ENCODE measurements at places on chromosomes 3 and 15.

- DNase-seq: no peak
Observed at GRCh38 chr3:35200056-35200455, 439.3 kb upstream of the ARPP21 start.

GRCh38 chr3:50380405-50381085, 21.2 kb upstream of the TMEM115 start:
- no peak for DNase-seq

DNA sequence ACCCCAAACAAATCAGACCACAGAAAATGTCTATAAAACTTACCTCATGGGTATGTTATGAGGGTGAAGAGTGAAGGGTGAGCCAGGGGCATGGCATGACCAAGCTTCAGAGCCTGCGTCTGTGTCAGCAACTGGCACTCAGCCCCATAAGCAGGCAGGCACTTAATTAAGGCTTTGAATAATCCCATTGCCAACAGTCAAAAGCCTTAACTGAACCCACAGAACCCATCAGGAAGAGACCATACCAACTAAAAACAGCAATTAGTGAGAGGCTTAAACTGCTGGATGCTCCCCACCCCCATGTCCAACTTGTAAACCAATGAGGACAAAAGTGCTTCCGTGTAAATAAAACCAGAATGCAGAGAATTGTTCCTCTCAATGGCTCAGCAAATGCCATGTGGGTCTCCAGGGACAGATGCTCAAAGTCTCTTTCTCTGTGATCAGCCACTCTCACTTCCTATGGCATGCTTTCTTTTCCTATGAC, 126.0 kb downstream of the MYLK start:
- no peak for DNase-seq

GRCh38 chr3:65953301-65953812, 85.4 kb downstream of the MAGI1 start:
- DNase-seq: no peak

DNA sequence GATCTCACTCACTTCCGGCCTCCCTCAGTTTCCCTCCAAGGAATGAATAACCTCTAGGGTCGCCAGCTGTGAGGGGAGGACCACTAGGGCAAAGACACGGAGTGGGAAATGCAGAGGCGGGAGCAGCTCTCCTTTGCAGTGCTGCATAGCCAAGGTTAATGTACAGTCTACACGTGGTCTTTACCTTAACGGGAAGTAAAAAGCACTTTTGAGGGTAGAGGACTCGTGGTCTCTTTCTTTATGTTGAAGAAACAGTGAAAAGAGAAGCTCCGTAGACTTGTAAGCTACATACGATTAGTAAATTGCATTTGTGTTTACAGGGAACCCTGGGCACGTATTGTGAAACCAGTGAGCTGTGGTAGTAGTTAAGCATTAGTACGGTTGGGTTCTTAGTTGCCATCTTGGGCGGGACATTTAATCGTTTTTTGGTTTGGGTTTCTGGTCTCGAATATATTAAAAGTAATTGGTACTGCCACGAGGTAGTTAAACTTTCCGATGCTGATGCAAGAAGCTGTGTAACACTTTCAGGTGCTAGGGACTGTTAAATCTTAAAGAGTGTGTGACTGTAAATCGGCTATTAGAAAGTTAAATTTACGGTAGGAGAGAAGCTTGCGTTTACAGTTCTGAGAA, 828 bp downstream of the U2SURP start:
- peak; percentile 6 for DNase-seq

DNA sequence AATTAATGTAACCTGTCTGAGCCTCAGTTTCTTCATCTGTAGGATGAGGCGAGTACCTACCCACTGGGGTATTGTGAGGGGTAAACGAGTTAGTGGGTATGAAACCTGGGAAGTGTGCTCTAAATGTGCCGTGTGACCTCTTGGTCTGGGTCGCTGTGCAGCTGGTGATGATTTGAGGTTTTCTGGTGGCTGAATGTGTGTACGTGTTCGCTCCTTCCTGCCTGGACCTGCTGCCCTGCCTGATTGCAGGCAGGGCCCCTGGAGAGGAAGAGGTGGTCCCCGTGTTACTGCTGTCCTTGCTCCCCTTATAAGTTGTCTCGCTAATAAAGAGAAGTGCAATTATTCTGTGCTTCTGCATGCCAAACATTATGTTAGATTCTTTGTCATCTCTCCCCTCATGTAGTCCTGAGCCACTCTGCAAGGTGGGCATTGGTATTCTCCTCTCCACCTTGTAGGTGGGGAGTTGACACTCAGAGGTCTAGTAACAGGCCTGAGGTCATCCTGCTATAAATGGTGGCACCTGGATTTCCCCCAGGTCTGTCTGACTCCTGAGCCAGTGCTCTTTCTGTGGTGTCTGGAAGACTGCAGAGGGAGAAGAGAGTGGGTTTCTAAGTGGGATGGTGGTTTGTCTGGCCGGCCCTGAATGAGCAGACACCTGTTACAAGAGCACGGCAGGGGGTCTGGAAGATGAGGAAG, 15.7 kb downstream of the PDIA5 start:
- no peak for DNase-seq

GRCh38 chr3:151145713-151146070, 57.3 kb downstream of the GPR171 start:
- DNase-seq: no peak

- DNase-seq: peak; percentile 47
Observed at GRCh38 chr3:52243791-52244628, 1.5 kb upstream of the PPM1M start.

- DNase-seq: no peak
Observed at GRCh38 chr3:73734211-73735089, 109.7 kb upstream of the PDZRN3 start.

- DNase-seq: no peak
Observed at GRCh38 chr3:148420242-148420641, 277.5 kb upstream of the AGTR1 start.

- DNase-seq: no peak
Observed at GRCh38 chr15:68576235-68576892, 2.4 kb upstream of the CORO2B start.

GRCh38 chr15:92011611-92012367, 158.3 kb downstream of the SLCO3A1 start:
- peak; percentile 43 for DNase-seq

GRCh38 chr3:175898194-175898593, 1039.1 kb downstream of the NAALADL2 start:
- DNase-seq: no peak

DNA sequence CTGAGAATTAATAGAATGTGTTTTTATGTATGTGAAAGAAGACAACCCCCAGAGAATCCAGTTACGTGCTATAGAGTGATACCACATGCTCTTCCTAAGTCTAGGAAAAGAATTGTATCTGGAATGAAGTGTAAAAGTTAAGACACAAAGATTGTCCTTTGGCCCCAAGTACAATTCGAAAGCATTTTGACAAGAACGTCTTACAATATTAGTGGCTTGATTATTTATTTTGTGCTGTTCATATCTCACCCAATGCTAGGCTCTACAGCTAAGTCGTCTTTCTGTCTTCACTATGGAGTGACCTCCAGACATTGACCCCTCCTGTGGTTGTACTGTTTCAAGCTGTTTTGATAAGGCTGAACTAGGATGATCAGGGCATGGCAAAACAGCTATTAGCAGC, 345.7 kb upstream of the C2CD4B start:
- DNase-seq: no peak

DNA sequence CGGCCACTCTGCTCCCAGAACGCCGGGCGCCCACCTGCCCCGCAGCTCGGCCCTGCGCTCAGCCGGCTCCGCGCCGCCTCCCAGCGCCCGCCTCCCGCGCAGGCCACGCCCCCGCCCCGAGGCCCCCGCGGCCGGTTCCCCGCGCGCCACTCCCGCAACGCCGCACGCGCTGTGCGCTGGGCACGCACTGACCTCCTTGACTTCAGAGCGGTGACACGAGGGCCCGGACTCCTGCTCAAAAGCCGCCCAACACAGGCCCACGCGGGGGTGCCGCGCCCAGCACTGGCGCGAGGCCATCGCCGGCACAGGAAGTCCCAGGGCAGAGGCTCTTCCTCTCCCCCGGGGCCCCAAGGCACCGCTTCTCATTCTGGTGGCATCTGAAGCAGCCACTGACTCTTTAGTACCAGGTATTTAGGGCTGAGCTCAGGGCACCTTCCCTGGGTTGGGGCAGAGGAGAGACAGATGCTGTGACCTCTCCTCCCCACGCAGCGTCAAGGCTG, 12.4 kb downstream of the TNK2 start:
- peak; percentile 45 for DNase-seq

GRCh38 chr3:55701997-55702396, 214.9 kb upstream of the WNT5A start:
- no peak for DNase-seq

GRCh38 chr15:80693682-80694610, 1.2 kb upstream of the ABHD17C start:
- DNase-seq: no peak

DNA sequence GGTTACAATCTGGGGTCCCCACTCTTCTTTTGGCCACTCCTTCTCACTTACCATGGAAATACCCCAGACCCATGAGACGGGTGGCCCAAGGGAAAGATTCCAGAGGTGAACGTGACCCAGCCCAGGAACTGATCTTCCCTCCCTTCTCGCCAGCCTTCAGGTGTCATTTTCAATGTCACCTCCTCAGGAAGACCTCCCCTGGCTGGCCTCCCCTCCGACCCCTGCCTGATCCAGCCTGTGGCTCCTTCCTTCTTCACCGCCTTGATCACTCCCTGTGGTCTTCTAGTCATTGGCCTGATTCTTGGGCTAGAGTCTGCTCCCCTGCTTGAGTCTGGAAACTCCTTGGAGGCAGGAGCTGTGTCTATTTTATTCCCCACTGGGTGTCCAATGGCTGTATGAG, 146.1 kb downstream of the SMAD6 start:
- DNase-seq: no peak

DNA sequence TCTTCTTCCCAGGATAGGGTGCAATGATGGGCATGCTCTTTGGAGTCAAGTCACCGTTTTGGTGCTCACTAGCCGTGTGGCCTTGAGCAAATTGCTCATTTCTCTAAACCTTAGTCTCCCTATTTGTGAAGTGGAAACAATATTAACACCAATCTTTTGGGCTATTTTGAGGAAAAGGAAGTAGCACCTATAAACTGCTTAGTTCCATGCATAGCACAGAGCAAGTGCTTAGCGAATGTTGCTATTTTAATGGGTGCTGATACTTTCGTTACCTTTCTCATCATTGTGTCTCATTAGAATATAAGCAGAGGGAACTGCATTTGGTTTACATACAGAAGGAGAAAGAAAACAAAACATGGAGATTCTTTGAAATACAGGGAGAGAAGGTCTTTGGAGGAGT, 66.1 kb downstream of the BOC start:
- DNase-seq: no peak

DNA sequence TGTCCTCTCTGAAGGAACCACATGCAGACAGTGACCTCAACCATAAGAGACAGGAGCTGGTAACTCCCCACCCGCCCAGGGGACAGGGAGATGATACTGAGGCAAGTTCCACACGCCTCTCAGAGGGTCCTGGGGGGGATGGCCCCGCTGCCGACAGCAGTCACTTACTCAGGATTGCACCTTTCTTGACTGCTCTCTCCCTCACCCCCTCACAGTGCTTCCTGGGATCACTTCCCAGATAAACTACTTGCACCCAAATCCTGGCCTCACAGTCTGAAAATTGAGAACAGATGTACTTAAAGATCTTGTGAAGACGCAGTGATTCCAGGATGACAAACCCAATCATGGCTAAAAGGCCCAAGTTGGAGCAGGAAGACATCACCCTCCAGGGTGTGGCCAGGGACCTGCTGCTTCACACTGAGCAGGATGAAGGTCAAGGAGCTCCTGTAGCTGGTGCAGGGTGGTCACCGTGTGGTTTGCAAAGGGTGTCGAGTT, 207.6 kb downstream of the ADAMTS17 start:
- DNase-seq: no peak

DNA sequence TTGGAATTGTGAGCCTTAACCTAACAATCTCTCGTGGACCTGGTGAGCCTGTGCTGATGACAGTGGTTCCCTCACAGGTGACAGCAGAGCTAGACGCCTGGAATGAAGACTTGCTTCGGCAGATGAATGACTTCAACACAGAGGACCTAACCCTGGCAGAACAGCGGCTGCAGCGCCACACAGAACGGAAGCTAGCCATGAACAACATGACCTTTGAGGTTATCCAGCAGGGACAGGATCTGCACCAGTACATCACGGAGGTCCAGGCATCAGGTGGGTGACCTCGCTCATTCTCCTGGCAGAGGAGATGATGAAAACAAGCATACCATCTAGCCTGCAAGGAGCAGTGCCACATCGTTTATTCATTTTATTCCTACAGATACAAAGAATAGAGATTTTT, 316.9 kb upstream of the UMPS start:
- no peak for DNase-seq
